Right atrium auricular region (tissue), 2 donors: ENCODE measurements at places on chromosomes 16 and 17. TPM values are rescaled to one million over a fixed set of nuclear protein-coding genes. Genes with fewer than 3 reads are reported as not detected.

The ACE gene
- total RNA-seq = 3.4 TPM

The ADAP2 gene
- total RNA-seq = 11.1 TPM

The PLCD3 gene
- 102 TPM for total RNA-seq

The TEKT1 gene
- not detected for total RNA-seq

The STAC2 gene
- total RNA-seq = 0.82 TPM

The CASKIN1 gene
- total RNA-seq = 4.3 TPM

The PRAC1 gene
- not detected for total RNA-seq
